Activated CD4-positive, alpha-beta T cell treated with anti-CD3 and anti-CD28 coated beads, Interleukin-2, amount 50 U/mL, for 4 hours (primary cell): ENCODE measurements at places on chromosomes 13 and 19.

DNA sequence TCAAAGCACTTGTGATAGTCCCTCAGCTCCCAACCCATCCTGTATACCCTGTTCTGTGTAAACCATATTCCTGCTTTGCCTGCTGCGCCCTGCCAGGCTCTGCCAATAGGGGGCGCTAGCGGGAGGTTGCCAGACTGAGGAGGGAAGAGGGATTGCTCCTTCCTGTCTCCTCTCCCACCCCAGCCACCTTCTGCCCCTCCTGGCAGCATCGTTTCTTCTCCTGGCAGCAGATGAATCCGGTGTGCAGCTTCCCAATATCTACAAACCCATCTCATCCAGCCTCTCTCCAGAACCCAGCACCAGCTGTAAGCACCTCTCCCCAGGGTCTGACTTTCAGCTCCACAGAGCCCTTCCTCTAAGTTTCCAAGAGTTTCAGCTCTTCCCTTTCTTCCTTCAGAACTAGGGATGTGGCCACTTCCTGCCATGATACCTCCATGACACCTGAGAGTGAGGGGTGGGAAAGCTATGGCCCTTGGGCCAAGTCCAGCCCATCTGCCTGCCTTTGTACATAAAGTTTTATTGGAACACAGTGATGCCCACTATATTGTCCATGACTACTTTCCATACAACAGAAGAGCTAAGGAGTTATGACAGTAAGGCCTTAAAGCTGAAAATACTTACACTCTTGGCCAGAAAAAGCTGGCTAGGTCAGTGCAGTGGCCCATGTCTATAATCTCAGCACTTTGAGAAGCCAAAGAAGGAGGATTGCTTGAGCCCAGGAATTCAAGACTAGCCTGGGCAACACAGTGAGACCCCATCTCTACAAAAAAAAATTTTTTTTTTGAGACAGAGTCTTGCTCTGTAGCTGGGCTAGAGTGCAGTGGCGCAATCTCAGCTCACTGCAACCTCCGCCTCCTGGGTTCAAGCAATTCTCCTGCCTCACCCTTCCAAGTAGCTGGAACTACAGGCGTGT, 34.5 kb upstream of the ATP1A3 start:
- DNase-seq = no peak

GRCh38 chr13:99009987-99010551, 32.2 kb upstream of the DOCK9 start:
- DNase-seq = no peak

GRCh38 chr19:9819596-9819909, 674 bp upstream of the FBXL12 start:
- DNase-seq = no peak

GRCh38 chr13:113489171-113489548, 1.4 kb downstream of the DCUN1D2 start:
- DNase-seq = no peak

GRCh38 chr19:5308451-5309437, 31.9 kb downstream of the PTPRS start:
- no peak for DNase-seq

GRCh38 chr19:1181606-1182005, 7.5 kb upstream of the SBNO2 start:
- DNase-seq = no peak

DNA sequence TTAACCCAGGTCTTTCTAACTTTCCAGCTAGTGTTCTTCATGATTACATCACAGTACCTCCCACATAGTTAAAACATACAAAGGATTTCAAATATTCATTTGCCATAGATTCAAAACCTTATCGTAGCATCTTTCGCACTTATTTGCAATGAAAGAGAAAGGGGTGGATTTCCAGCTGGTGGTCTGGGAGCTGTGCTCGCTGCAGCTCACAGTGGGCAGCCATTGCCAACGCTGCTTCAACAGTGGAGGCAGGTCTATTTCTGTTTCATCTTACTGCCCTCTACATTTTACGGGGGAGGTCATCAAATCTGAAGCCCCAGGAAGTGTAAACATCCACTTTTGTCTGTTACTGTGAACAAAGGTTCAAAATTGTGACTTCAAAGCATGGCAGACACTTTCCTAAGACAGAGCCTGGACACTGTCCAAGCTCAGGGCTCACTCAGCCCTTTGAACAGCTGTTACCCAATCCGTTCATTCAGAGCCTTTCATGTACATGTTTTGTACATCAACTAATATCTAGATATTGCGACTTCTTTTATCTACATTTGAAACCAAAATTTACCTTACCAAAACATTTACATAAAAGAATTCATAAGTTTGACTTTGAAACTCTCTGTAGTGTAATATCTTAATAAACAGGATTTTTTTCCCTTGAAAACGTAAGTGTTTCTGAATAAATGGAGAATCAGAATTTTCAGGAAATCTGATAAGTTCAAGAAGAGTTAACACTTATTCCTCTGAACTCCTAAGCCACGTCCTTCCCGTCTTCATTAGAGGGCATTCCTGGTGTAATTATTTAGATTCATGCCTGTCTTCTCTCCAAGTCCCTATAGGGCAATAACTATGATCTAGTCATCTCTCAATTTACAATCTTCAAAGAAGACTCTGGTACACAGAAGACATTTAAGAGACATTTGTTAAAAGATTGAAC, 25.1 kb downstream of the STARD13 start:
- DNase-seq = no peak

DNA sequence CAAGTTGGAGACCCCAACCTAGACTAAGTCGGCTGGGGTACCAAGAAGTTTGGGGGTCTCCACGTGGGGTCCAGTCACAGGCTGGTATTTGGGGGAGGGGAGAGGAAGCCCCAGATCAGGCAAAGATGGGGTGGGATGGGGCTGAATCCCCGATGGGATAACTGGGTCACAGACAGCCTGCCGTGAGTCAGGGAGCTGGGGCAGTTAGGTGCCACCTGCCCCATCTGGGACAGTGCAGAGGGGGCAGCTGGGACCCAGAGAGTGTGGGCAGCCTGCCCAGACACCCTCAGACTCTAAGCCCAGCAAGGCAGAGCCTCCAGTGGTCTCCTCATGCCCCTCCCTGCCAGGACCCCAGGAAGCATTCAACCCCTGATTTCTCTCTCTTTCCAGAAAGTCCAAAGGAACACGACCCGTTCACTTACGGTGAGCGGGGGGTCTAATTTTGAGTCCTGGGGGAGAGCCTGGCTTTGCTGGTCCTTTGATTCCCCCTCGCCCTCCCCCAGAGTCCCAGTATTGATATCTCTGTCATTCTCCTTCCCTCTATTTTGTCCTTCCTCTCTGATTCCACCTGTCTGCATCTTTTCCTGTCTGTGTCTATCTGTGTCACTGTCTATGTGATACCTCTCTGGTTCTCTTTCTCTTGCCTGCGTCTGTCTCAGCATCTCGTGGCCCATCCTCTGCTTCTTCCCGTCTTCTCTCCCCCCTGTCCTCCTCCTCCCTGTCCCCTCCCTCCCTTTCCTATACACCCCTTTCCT, 1.8 kb downstream of the FXYD1 start:
- no peak for DNase-seq

GRCh38 chr19:19040417-19040816, 7.0 kb downstream of the ARMC6 start:
- DNase-seq = no peak

- no peak for DNase-seq
These were observed 598.7 kb upstream of the SPRY2 start for GRCh38 chr13:80939581-80939980.

- no peak for DNase-seq
These were observed 110.9 kb downstream of the KL start for GRCh38 chr13:33127009-33127551.

- DNase-seq = no peak
These were observed 1.3 kb downstream of the RPS9 start for GRCh38 chr19:54201980-54202379.

DNA sequence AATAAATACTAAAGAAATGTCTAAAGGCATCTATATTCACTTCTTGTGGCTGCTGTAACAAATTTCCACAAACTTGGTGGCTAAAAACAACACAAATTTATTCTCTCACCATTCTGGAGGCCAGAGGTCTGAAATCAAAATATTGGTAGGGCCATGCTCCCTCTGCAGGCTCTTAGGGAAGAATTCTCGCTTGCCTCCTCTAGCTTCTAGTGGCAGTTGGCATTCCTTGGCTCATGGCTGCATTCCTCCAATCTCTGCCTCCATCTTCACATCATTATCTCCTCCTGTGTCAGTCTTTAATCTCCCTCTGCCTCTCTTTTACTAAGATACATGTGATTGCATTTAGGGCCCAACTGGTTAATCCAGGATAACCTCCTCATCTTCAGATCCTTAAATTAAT, 54.1 kb upstream of the RFXAP start:
- no peak for DNase-seq

DNA sequence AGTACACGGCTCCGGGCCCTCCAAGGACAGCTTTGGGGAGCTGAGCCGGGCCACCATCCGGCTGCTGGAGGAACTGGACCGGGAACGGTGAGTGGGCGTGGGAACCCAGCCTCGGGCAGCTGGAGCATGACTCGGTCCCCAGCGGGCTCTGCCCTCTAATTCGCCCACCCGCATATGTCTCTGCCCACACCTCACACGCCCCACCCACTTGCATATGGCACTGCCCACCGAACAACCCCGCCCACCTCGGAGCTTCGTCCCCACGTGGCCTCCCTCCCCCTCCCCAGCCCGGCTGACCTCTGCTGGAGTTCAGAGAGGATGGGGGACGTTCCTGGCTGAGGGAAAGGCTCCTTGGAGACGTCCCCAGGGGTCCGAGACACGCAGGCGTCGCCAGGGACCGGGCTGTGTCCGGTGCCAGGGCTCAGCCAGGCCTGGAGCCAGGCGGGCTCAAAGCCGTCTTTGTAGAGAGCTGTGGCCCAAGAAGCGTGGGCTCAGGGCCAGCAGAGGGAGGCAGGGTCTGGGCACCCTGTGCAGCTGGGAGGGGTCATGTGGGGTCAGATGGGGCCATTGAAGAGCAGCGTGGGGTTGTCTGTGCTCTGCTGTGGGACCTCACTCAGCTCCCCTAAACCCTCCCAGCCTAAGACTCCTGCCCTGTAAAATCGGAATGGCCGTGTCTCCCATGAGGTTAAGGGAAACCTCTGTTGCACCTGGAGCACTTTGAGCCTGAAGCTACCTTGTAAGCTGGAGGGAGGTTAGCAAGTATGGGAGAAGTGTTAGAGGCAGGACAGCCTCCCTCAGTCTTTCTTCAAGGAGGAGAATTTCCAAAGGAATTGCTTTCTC, 3.8 kb downstream of the APC2 start:
- no peak for DNase-seq

DNA sequence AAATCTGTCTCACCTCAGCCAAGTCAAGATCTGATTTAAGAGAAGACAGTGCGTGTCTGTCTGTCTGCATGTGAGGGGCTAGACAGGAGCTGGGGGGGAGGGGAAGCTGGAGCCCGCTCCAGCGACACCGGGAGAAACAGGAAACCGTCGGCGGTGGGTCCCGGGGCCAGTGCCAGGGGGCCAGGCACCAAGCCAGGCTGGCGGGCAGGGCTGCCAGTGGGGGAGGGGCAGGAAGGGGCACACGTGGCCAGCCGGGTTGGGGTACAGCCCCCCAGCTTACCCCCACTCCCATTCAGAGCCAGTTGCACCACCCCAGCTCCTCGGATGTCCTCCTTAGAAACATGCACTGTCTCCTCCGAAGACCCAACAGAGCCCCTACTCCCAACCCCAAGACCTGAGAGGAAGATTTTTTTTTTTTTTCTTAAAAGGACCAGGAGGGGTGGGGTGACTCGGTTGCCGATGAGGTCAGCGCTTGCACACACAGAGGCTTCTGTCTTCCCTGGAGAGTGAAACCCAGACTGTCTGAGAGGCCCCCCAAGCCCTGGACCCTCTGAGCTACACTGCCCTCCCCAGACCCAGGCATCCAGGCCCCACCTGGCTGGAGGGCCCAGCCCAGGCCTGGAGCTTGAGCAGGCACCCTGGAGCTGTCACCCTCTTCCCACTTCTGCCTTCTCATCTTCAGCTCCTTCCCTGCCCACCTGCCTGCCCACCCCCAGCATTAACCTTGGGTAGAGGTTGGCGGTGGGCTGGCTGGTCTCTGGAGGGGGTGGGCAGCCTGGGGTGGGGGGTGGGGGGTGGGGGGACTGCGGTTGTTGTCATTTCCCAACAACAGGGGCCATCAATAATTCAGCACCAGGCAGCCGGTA, 4.0 kb downstream of the ERF start:
- DNase-seq = no peak

- DNase-seq = no peak
These were observed 4.2 kb downstream of the PDCD2L start for GRCh38 chr19:34408411-34408810.

DNA sequence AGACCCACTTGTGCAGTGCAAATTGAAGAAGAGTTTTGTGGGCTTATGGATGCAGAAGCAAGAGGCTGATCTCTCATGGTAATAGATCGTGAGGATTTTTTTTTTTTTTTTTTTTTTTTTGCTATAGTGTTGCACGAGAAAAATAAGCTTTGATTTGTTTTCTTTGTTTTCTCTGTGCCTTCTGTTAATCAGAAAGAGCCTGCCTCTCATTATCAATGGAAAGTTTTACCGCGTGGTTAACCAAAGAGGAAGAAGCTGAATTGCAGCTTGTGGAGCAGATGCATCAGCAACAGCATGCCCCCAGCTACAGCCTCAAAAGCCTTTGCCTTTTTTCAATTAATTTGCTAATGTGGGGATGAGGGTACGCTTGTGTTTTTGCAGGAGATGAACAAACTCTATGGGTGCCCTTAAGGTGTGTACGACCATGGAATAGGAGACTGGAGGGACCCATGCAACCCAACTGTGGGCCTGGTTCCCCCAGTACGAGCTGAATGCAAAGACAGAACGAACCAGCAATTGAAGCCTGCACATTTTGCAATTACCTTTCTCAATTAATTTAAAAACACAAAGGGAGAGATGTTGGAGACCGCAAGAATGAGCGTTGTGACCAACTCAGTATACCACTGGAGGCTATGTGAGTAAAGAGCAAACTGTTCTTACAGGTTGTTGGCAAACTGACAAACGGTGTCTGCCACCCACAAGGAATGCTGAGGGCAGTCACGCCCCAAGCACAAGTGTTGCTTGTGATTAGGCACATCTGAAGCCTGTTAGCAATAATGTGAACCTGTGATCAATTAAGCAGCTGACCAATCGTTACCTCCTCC, 58.6 kb upstream of the SPRY2 start:
- DNase-seq = no peak

- peak; percentile 65 for DNase-seq
These were observed 6.8 kb upstream of the ECH1 start for GRCh38 chr19:38838208-38838985.

DNA sequence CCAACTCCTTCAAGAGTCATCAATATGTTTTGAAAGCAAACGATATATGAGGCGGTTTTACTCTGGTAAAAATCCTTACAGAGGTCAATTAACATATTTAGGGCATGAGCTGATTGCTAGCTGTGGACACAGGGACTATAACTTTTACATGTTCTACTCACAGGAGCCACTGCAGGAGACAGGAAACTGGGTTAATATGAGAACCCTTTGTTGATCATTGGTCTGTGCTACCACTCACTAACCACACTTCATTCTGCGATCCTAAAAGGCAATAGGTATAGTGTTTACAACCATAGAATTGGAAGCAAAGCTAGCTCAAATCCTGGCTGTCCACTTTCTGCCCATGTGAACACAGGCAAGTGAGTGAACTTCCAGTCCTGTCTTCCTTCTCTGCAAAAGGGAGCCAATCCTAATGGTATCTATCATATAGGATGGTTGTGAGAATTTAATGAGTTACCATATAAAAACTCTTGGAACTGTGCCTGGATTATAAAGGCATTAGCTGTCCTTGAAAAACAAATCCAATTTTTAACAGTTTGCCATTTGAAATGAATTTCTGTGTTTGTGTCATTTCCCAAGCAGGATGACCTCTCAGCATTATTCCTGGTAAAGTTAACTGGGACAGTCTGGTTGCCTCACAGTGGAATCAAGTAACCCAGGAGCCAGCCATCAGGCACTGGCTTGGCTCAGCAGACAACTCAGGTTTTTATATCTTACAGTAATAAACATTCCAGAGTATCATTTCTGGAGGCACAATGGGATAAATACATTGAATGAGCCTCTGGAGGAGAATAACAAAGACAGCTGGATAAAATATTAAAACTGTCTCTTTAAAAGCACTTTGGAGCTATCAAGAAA, 29.8 kb upstream of the RAP2A start:
- no peak for DNase-seq
